GM06990 (cell line): ENCODE measurements at places on chromosomes 12 and 14.

- no peak for DNase-seq
Observed at GRCh38 chr12:109832541-109833306, 474 bp downstream of the TRPV4 start.

DNA sequence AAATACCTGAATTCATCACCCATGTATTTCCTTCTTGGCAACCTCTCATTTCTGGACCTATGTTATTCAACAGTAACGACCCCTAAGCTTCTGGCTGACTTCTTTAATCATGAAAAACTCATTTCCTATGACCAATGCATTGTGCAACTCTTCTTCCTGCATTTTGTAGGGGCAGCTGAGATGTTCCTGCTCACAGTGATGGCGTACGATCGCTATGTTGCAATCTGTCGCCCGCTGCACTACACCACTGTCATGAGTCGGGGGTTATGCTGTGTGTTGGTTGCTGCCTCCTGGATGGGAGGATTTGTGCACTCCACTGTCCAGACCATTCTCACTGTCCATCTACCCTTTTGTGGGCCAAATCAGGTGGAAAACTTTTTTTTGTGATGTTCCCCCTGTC, 356 bp downstream of the OR4Q2 start:
- DNase-seq = no peak

- DNase-seq = no peak
Observed at GRCh38 chr12:122754790-122755189, 2.2 kb downstream of the DENR start.

- no peak for DNase-seq
Observed at GRCh38 chr14:81169711-81170103, 51.1 kb downstream of the GTF2A1 start.

- no peak for DNase-seq
Observed at GRCh38 chr14:73176685-73177084, 40.4 kb downstream of the PSEN1 start.

DNA sequence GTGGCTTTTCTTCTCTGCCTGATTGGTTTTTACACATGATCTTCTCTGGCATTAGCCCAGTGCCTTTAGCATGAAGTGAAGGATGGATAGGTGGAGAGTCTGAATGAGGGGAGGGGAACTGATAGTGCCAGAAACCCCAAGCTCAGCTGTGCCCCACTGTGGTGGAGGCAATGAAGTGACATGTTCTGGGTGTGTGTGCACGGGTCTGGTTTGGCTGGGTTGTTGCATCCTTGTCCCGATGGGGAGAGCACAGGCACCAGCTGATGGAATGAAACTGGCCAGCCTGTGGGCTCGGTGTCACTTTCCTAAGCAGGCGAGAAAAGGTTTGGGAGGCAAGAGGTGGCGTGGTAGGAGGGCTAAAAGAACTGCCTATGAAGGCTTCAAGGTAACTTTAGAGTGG, 65.3 kb downstream of the CACNA1C start:
- no peak for DNase-seq

DNA sequence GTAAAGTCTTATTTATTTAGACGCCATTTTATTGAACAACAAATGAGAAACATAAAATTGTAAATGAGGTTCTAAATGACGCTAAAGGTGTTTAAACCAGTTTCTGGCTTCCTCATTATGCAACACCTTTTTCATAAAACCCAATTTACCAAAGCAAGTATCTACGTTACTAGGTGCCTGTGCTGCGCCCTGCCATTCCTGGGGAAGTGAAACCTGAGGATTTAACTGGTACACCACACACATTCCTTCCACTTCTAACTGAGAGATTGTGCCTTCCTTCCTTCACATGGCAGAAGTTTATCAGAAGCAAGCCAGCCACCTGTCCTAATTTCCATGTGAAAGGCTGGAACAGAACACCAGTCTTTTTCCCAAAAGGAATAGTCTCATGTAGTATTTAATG, 40.3 kb upstream of the GCH1 start:
- DNase-seq = no peak

DNA sequence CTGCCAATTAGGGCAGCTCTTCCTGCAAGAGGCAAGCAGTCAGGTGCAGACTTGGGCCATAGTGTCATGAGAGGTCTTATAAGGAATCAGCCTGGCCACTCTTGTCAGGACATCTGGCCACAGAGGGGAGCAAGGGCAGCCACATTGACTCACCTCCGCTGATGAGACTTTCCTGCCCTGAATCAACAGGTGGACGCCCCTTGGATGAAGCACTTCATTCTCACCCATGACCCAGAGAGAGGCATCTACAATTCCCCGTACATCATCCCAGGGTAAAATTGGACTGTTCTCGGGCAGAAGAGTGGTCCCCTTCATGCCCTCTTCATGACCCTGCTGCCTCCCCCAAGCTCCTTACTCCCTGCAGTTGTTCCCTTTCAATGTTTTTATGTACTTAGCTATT, 16.9 kb downstream of the DAO start:
- DNase-seq = no peak

GRCh38 chr12:13962699-13963098, 18.7 kb downstream of the GRIN2B start:
- no peak for DNase-seq
